GM23338 (cell line): ENCODE measurements at places on chromosomes 7 and 10. TPM values are rescaled to one million over a fixed set of nuclear protein-coding genes. Genes with fewer than 3 reads are reported as not detected.

Gene CALD1
- total RNA-seq = 132 and 133 TPM in 2 replicates

GRCh38 chr7:143948733-143949132, 5.9 kb upstream of the OR2F1 start:
- H3K36me3 ChIP-seq = no peaks in the 10 kb centered on the region
- no peak overlapping the region for H3K4me3 ChIP-seq
- H3K27me3 ChIP-seq = no peaks in the 10 kb centered on the region

GRCh38 chr10:24642921-24643678, 80.6 kb downstream of the ARHGAP21 start:
- H3K27ac ChIP-seq = no peak overlapping the region
- no peaks in the 10 kb centered on the region for H3K36me3 ChIP-seq
- DNase-seq = peak; percentile 63
- H3K4me3 ChIP-seq = no peak overlapping the region
- H3K4me1 ChIP-seq = peaks cover 15% of the 10 kb centered on the region; the same call in 1 of the 2 replicates

Gene ZNF107
- 51.0 and 55.3 TPM in 2 replicates for total RNA-seq
